ENCODE measurements at places on chromosomes 7 and 10. TPM values are rescaled to one million over a fixed set of nuclear protein-coding genes. Genes with fewer than 3 reads are reported as not detected.

Gene DBF4
- total RNA-seq, result 6.8 TPM

Gene SAP25
- total RNA-seq, result not detected

- no peak for DNase-seq
Observed at GRCh38 chr10:1454428-1454827, 282.9 kb downstream of the ADARB2 start.

- DNase-seq, result no peak
Observed at GRCh38 chr10:73979809-73980433, 18.0 kb upstream of the VCL start.

DNA sequence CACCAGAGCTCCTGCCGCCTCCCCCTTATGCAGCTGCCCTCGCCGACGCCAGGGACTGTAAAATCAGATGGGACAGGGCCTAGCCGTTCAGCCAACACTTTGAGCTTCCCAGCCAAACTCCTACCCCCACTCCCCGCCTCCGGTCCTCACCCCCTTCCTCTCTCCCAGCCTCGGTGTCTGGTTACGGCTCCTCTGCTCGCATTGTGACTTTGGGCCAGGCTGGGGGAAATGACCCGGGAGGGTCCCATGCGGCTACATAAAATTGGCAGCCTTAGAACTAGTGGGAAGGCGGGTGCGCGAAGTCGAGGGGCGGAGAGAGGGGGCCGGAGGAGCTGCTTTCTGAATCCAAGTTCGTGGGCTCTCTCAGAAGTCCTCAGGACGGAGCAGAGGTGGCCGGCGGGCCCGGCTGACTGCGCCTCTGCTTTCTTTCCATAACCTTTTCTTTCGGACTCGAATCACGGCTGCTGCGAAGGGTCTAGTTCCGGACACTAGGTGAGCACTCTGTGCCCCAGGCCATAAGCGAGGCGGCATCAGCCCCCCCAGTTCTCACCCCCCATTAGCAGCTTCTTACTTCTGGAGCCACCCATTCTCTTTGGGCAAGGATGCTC lies at the start of gene KAZALD1:
TSS of gene KAZALD1 (plus strand) at position 366 of the 608 bp plus-strand sequence. CDS start 604 bp downstream, outside the sequence.
- no peak for DNase-seq

DNA sequence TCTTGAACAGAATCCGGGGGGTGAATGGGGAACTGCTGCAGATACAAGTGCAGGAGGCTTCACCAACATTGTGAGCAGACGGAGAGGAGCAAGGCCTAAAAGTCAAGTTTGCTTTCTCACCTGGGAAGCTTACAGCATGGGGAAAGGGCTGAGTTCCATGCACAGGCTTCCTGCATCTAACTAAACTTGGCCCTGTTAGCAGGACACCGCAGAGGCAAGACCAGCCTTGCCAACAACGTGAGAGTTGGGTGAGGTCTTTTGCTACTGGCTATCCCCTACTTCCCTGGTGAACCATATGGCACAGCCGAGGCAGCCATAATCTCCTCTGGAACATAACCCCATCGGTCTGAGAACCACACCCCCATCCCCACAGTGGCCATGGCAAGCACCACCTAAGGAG lies 14.2 kb upstream of the ADAM22 start:
- no peak for DNase-seq

Measured in dermis microvascular lymphatic vessel endothelial cell (primary cell).